SJSA1 (cell line): ENCODE measurements at places on chromosomes 7 and 10.
A peak's percentile ranks its signal among the peaks of the same experiment; 100 is the strongest.

DNA sequence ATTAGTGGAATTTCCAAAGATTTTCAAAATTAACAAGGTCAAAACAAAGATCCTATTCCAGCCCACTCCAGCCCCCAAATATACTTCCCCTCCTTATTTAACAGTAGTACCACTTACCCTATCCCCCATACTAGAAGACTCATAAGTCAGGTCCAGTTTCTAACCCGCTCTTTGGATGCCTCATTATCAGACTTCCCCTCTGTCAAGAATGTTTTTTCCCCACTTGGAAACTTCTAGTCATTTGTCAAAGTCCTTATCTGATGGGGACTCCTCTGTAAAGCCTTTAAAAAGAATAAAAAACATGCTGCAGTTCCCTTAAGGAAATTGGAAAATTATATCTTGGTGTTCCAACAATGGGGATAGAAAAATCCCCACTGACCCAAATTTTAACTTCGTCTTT, 70.1 kb downstream of the IMMP2L start:
- no peak for DNase-seq
- H3K36me3 ChIP-seq = no peaks in the 10 kb centered on the region
- H3K27ac ChIP-seq = no peak overlapping the region
- H3K4me1 ChIP-seq = no peaks in the 10 kb centered on the region

DNA sequence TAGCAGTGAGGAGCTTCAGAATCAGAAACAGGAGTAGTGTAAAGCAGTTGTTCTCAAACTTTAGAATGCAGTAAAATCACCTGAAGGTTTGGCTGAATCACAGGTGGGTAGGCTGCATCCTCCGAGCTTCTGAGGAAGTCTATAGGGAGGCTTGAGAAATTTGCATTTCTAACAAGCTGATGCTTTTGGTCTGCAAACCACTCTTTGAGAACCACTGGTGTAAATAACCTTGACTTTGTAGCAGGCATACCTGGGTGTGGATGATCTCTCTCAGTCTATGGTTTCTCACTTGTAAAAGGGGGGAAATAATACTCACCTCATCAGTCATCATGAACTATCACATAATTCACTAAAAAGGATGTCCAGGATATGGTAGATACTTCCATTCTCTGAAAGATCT, 118.1 kb downstream of the SRI start:
- H3K36me3 ChIP-seq = no peaks in the 10 kb centered on the region
- no peak overlapping the region for H3K27ac ChIP-seq

- no peak overlapping the region for H3K27ac ChIP-seq
- no peak overlapping the region for H3K4me3 ChIP-seq
- no peaks in the 10 kb centered on the region for H3K36me3 ChIP-seq
- no peaks in the 10 kb centered on the region for H3K4me1 ChIP-seq
- no peak for DNase-seq
Observed at GRCh38 chr7:45656431-45656830, 82.3 kb downstream of the ADCY1 start.

DNA sequence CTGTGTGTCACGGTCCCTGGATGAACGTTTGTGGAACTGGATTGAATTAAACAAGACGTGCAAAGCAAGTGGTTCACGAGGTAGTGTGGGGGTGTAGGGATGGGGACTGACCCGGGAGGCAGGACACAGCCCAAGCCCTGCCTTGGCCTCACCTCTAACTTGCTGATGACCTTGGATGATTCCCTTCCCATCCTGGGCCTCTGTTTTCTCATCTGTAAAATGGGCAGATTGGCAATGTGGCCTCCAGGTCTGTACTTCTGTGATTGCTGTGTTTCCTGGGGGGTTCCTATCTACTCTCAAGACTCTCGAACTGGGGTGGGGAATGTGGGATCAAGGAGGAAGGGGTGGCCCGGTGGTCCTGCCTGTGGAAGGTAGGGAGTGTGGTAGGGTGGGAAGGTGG, 6.0 kb upstream of the PSMG3 start:
- peaks cover 9% of the 10 kb centered on the region for H3K4me1 ChIP-seq
- H3K36me3 ChIP-seq = 0 out of 2 replicates have a peak, but pooled peaks cover 4% of the 10 kb centered on the region
- no peak for DNase-seq
- H3K27me3 ChIP-seq = no peaks in the 10 kb centered on the region

GRCh38 chr7:77553123-77553522, 16.0 kb downstream of the PTPN12 start:
- no peak for DNase-seq
- no peak overlapping the region for H3K4me3 ChIP-seq
- H3K27me3 ChIP-seq = no peaks in the 10 kb centered on the region
- no peaks in the 10 kb centered on the region for H3K4me1 ChIP-seq
- H3K27ac ChIP-seq = no peak overlapping the region
- H3K36me3 ChIP-seq = peaks cover 13% of the 10 kb centered on the region

- H3K4me3 ChIP-seq = no peak overlapping the region
- H3K27ac ChIP-seq = no peak overlapping the region
- H3K4me1 ChIP-seq = no peaks in the 10 kb centered on the region; the same call in 1 of the 2 replicates
- H3K27me3 ChIP-seq = no peaks in the 10 kb centered on the region
- no peak for DNase-seq
- no peaks in the 10 kb centered on the region for H3K36me3 ChIP-seq
Observed at GRCh38 chr10:69045441-69046300, 42.2 kb upstream of the SRGN start.

DNA sequence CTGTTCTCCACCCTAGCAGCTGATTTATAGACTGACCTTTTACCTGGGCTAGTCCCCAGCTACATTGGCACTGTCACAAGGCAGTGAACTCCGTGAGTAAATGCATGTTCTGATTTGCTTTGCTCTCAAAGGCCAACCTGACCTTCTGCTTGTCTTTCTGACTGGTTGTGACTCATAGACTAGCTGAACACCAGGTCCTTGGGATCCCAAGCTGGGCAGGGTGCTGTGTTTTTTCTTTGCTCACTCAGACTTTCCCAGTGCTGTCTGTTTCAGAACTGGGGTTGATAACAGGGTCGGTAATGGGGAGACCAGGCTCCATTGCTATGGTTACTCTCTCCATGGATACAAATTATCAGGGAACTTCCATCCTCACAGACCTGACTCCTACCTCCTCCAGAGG, 35.0 kb downstream of the EVX1 start:
- H3K27me3 ChIP-seq = no peaks in the 10 kb centered on the region
- no peak overlapping the region for H3K27ac ChIP-seq
- no peaks in the 10 kb centered on the region for H3K4me1 ChIP-seq
- H3K36me3 ChIP-seq = no peaks in the 10 kb centered on the region
- no peak overlapping the region for H3K4me3 ChIP-seq

GRCh38 chr7:90425376-90425775, 22.1 kb downstream of the CLDN12 start:
- no peaks in the 10 kb centered on the region for H3K27me3 ChIP-seq
- H3K4me3 ChIP-seq = no peak overlapping the region
- H3K27ac ChIP-seq = no peak overlapping the region

- H3K4me3 ChIP-seq = peak within 1 kb of the TSS; percentile 95
- H3K4me1 ChIP-seq = peaks cover 16% of the 10 kb centered on the region
- peak; percentile 48 for DNase-seq
Observed at GRCh38 chr10:115093286-115093775, at the start of gene ATRNL1. Gene ATRNL1 (plus strand): TSS chr10:115093365. CDS start chr10:115093751, 386 bp downstream.

DNA sequence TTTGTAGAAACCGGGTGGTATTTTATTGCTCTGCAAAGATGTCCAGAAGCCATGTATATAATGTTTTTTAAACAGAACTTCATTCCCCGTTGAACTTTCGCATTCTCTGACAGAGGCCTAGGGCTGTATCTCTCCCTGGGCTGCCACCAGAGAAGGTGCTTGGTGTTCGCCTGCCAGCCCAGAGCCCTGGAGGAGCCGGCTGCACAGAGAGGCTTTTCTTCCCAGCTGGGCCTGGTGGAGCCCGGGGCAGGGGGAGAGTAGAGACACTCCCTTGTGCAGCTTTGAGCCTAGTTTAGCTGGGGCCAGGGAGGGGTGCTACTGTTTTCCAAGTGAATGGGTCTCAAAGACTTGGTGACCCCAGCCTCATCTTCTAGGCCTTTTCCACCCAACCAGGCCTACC, 13.6 kb upstream of the TRIM8 start:
- H3K27me3 ChIP-seq = no peaks in the 10 kb centered on the region
- H3K4me1 ChIP-seq = peaks cover 94% of the 10 kb centered on the region
- H3K27ac ChIP-seq = peak overlapping the region; percentile 99
- no peak for DNase-seq
- H3K4me3 ChIP-seq = no peak overlapping the region
- H3K36me3 ChIP-seq = no peaks in the 10 kb centered on the region

DNA sequence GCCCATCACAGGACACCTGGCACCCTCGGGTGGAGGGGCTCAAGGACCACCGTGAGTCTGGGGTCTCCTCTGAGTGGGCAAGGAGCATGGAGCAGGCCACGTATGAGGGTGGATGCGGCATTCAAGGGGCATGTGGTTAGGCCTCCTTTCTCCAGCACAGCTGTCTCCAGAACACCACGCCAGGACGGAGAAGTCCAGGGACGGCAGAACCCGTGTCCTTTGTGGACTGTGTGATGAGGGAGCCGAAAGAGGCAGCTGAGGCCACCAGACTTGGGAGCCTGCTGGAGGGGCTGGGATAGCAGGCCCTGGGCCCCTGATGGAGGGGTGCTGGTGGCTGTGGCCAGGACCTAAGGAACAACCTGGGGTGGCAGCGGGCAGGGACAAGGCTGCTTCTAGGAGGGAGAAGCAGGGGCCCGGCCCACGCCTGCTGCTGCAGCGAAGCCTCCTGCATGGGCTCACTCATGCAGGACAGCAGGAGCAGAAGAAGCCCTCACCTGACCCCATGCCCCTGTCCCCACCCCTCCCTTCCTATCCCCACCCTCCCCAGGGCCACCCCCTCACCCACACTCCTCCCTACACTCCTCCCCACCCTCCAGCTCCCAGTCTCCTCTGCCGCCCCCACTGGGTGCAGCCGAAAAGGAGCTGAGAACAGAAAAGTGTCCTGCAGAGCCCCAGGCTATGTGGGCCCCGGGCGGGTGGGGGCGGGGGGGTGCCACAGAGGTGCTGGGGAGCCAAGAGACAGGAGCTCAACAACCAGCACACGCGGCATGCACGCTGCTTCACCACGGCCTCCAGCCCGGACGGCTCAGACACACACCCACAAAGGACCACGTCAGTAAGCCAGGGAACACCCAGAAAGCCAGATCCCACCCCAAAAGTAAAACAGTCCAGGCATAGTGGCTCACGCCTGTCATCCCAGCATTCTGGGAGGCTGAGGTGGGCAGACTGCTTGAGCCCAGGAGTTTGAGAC, 29.7 kb downstream of the ZFAND2A start:
- no peak overlapping the region for H3K4me3 ChIP-seq
- no peak for DNase-seq
- no peaks in the 10 kb centered on the region for H3K4me1 ChIP-seq
- no peaks in the 10 kb centered on the region for H3K27me3 ChIP-seq

DNA sequence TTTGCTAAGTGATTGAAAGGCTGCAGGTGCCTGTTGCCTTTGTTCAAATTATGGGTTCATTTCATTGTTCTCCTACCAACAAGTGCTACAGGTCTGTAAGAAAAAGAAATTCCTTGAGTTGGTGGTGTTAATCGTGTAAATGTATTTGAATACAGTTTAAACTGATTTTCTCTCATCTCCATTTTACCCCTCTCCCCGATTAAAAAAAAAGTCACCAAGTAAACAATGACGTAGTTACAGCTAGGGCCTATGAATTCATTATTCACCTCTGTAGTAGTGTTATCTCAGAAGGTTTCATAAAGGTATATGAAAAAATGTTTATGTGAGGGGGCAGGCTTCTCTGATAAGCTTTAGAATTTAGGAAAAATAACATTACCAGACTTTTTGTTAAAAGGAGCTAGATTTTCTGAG, 1.1 kb downstream of the REEP3 start:
- H3K4me3 ChIP-seq = peak overlapping the region; percentile 99
- DNase-seq = no peak
- peak overlapping the region; percentile 97 for H3K27ac ChIP-seq
- peaks cover 17% of the 10 kb centered on the region for H3K4me1 ChIP-seq
- H3K27me3 ChIP-seq = no peaks in the 10 kb centered on the region

DNA sequence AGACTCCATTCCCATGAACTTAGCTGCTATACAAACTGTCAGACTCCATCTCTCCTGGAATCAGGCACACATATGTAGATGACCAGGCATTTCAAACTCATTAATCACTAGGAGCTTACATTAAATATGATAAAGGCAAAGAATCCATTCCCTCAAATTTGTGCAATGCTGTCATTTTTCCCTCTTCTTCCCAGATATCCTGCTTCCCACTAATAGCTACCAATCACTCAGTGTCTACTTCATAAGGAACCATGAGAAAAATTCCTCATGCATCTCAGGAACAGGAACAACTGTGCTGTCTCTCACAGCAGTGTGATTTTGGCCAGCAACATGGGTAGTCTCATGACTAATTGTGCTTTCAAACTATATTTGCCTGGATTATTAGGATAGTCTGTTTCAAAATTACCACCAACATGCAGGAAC, 133.9 kb downstream of the DKK1 start:
- no peak for DNase-seq
- no peak overlapping the region for H3K4me3 ChIP-seq
- no peaks in the 10 kb centered on the region for H3K36me3 ChIP-seq
- no peak overlapping the region for H3K27ac ChIP-seq

DNA sequence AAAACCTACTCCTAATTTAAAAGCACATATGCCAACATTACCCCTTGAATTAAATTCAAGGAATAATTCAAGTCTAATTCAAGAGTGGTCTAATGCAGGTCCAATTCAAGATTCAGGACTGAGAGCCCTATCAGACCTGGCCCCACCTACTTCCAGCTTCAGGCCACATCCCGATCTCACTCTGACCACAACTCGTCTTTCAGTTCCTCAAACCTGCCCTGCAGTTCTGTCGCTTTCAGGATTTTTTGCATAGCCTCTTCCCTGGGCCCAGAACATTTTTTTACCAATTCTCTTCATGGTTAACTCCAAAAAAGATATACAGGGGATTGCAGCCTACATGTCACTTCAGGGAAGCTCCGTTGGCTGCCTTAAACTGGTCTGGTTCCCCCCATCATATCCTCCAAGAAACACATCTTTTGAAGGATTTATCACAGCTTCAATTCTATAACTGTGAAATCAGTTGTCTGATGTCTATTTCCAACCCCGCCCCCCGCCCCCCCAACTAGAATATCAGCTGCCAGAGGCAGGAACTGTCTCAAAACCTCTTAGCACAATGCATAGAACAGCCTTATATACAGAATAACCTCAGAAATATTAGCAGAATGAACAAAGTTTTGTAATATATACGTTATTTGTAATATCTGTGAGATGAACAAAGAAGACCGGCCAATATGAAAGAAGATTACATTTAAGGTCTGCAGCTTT, 20.8 kb downstream of the CCDC6 start:
- DNase-seq = no peak
- H3K27ac ChIP-seq = no peak overlapping the region
- H3K4me1 ChIP-seq = no peaks in the 10 kb centered on the region
